A549 (cell line): ENCODE measurements at places on chromosomes 13 and 19.

- no peak for DNase-seq
Observed at GRCh38 chr19:48642862-48643261, 3.1 kb downstream of the CA11 start.

DNA sequence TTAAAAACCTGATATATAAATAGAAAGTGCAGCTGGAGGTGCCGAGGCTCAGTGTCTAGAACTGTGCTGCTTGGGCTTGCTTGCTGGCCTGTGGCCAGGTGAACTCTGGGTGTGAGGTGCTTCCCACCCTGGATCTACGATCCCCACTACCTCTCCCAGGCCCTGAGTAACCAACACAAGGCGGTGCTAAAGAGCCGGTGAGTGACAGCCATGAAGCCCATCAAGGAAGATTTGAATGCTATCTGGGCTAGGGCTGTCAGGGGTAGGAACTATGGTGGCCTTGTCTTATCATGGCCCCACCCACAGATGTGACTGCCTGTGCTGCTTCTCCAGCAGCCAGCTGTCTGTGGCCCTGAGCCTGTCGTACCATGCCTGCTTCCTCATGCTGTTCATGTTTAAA, 25.6 kb upstream of the ZNF91 start:
- no peak for DNase-seq

DNA sequence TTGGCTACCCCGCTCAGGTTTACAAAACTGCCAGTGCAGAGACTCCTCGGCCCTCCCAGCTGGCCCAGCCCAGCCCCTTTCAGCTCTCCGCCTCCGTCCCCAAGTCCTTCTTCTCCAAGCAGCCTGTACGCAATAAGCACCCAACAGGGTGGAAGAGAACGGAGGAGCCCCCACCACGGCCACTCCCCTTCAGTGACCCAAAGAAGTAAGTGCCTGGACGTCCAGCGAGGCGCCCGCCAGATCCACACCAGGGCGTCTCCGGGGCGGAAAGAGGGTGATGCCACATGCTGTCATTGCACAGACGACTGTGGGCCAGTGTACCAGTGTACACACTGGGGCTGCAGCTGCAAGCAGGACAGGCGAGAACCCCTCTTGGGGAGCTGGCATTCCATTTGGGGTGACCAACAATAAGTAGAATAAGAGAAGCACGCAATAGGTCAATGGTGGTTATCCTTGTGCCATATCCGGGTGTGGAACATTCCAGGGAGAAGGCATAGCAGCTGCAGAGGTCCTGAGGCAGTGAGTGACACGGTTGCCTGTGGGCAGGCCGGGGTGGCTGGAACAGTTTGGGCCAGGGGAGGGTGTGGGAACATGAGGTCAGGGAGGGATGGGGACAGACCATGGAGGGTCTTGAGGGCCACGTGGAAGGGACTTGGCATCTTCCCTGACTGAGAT, 41.3 kb downstream of the DPF1 start:
- no peak for DNase-seq

DNA sequence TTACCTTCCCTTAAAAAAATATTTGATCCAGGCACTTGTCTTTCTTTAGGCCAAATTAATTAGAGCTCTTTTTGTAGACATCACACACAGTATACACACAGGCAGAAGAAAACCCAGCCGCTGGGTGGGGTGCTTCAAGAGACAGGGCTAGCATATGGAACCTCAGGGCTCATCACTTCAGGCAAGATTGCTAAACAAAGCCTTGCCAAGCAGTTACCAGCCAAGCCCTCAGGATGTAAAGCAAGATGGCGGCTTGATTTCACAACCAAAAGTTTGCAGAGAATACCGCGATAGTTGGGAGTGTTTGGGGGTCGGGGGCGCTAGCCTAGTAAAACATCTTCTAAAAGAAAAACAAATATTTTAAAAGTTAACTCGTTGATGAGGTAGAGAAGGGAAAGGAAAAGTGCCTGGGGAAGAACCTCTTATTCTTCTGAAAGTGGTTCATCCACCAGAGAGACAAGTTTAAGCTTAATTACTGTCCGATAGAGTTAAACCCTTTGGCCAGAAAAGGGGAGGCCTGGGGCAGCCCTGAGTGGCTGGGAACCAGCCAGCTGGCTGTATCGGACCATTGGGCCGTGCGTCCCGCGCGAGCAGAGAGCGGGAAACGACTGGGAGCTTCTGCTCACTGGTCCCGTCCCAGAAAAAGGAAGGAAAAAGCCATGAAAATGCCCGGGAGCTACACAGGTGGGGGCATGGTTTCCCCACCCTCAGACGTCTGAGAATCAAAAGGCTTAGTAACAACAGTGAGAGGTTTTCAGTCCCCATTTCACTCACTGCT, 254.9 kb upstream of the PCDH20 start:
- DNase-seq, result no peak

DNA sequence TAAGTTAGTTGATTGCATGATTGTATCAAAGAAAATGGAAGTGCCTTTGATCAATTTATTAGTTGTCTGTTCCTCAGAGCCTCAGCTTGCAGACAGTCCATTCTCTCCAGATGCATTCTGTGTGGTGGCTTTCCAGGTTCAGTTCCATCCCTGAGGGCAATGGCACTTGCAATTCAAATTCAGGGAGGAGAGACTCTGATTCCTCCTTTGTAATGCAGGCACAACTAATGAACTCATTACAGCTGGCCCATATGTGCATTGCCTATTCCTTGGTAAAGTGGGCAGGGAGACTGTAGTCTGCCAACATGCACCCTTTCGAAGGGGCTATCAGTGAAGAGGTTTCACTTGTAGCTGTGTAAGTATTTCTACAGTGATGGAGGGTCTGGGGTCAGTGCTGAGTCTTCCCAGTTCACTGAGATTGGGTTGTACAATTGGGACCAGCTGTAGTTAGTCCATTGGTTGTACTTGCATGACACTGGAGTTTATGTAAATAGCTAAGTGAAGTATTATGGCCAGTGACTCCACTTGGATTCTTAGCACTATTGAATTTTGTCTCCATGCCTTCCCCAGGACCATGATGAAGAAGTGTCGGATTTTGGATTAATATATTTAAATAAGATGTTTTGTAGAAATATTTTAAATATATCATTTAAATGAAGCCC, 401.7 kb downstream of the GPC6 start:
- no peak for DNase-seq

DNA sequence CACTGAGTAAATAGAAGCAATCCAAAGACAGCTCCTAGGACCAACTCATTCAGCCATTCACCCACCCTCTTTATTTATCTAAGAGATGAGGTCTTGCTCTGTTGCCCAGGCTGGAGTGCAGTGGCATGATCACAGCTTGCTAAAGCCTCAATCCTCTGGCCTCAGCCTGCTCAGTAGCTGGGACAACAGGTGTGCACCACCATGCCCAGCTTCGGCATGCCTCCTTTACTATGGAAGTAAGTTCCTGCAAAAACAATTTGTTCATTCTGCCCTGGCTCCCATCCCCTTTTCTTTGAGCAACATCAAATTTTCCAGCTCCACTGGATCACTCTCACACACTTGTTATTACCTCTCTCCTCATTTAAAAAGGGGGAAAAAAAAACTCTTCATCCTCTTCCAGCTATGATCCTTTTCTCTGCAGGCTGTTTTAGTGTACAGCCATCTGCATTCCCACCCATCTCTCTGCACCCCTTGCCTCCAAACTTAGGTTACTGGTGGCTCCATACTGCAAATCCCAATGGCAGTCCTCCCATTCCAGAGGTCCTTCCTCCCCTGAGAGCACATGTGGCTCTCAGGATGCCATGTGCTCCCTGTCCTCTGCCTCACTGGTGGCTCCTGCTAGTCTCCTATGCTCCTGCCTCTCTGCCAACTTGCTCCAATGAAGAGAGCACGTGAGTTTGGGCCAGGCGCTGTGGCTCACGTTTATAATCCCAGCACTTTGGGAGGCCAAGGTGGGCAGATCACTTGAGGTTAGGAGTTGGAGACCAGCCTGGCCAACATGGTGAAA, 2.2 kb downstream of the ELOF1 start:
- DNase-seq, result no peak

- no peak for DNase-seq
Observed at GRCh38 chr19:35231956-35232645, 3.6 kb upstream of the FAM187B start.

DNA sequence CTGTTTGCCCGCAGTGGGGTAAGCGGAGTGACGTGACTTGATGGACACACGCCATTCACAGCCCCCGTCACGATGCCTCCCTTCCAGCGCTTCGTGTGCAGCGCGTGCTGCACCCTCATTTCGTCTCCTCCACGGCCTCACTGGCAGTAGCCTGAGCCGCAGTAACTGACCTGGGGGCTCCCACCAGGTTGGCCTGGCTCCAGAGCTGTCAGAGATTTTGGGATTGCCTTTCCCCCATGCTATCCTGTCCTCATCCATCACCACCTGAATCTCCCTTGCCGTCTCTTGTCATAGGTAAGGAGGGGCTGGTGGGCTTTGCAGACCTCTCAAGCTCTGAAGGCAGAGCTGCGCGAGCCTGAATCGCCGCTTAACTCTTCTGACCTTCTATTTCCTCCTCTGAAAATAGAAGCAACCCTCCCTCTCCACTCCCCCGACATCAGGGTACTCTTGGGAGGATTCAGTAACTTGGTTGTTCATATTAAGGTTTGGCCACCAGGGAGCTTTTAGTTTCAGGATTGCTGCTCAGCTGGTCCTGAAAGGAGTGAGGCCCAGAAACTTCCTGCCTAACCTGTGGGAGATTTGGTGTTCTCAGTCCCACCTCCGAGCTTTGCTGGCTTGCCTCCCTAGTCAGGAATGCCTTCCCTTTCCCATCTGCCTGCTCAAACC, 27.9 kb downstream of the SIGLEC5 start:
- no peak for DNase-seq

DNA sequence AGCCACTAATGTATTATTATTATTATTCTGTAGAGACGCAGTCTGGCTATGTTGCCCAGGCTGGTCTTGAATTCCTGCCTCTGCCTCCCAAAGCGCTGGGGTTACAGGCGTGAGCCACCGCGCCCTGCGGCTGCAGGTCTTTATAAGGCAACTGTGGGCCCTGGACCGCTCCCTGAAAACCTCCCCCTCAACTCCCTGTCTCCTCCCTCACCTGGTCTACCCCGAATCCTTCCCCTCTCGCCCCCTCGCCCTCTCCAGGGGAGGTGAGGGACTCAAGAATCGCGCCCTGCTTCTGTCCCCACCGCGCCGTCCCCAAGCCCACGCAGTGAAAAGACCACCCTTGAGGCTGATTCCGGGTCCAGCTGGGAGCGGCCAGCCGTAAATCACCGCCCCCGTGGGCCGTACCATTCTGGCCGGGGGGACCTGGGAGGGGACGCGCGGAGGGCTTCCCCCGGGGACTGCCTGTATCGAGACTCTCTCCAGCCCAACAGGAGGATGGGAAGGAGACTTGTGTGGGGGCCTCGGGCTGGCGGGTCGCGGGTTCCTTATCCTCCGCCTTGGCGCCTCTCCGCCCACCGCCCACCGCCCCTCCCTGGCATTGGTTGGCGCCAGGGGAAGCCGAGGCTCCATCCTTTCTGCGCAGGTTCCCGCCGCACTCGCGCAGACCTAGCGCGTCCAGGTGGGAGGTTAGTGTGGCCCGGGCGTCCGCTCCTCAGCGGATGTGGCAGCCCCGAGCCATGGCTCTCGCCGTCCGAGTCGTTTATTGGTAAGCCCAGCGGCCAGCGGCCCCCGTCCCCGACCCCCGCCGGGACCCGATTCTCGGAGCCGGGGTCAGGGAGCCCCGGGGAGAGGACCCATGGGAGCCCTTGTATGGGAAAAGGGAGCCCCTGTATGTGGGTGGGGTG, at the start of gene SELENOW:
Gene SELENOW, plus strand, starts transcription at position 655 of the 905 bp plus-strand sequence. Its CDS starts 83 bp downstream, at position 738.
- peak; percentile 83 for DNase-seq

DNA sequence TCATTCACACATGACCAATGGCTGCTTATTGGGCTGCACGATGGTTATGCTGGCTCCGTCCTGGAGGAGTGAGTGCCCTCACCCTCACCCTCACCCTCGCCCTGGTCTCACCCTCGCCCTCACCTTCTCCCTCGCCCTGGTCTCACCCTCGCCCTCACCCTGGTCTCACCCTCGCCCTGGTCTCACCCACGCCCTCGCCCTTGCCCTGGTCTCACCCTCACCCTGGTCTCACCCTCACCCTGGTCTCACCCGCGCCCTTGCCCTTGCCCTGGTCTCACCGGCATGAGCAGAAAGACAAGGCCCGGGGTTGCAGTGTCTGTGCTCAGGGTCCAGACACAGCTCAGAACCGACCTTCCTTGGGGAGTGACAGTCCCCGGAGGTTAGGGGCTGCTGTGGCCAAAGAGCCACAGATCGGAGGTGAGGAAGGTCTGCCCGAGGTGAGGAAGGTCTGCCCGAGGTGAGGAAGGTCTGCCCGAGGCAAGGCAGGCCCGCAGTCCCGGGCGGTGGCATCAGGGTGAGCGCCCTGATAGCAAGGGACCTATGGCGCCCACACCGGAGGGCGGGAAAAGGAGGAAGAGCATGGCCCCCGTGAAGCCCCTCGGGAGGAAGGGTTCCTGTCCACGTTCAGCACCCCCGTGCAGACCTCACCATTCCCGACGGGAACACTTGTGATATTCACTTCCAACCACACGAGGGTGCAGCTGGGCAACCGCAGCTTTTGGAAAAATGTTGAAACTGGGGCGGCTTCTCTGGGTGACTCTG, 65.6 kb downstream of the MCF2L start:
- peak; percentile 54 for DNase-seq

- no peak for DNase-seq
Observed at GRCh38 chr19:28493884-28494283, 719.1 kb downstream of the UQCRFS1 start.

DNA sequence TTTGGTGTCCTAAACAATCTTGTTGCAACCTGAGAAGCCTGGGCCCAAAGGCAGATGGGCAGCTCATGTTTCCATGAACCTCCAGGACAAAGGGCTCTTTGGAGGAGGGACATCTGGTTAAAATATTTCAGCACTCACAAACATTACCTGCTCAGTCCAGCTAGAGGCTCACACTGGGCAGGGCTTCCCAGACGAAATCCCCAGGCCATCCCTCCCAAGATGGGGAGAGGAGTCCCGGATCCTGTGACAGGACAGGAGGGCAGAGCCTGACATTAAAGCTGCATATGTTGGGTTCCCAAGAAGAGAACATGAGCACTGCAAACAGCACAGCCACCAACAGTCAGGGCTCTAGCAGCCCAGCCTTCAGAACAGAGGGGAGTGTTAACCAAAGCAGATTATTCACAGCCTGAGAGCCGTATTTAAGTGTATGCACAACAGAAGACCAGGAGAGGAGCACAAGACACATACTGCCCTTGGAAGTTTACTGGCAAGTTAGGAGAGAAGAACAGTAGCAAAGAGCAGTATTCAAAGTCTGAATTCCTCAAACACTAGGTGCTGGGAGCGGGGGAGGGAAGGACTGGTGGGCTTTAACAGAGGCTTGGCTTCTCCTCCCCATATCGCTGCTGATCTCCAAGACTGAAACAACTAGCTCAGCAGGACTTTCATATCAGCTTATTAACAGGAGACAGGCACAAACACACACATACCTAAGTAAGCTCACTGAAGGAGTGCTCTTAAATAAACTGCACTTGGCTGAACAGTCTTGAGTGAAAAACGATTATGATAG, 12.3 kb downstream of the ATP7B start:
- no peak for DNase-seq
